RPMI7951 (cell line): ENCODE measurements at places on chromosomes 4 and X. TPM values are rescaled to one million over a fixed set of nuclear protein-coding genes. Genes with fewer than 3 reads are reported as not detected.

SLC6A14 gene
- not detected in 2 replicates for total RNA-seq

SLC38A5 gene
- total RNA-seq = 0.24 and 0.98 TPM in 2 replicates

RAP1GDS1 gene
- total RNA-seq = 65.1 and 66.3 TPM in 2 replicates

MAGEA9B gene
- total RNA-seq = not detected in 2 replicates

FTSJ1 gene
- total RNA-seq = 120 and 137 TPM in 2 replicates

PDE6B gene
- not detected in 2 replicates for total RNA-seq

IQCM gene
- not detected in 2 replicates for total RNA-seq

SNCA gene
- total RNA-seq = 0.60 and 6.4 TPM in 2 replicates

HTT gene
- total RNA-seq = 11.7 and 19.6 TPM in 2 replicates

DNA sequence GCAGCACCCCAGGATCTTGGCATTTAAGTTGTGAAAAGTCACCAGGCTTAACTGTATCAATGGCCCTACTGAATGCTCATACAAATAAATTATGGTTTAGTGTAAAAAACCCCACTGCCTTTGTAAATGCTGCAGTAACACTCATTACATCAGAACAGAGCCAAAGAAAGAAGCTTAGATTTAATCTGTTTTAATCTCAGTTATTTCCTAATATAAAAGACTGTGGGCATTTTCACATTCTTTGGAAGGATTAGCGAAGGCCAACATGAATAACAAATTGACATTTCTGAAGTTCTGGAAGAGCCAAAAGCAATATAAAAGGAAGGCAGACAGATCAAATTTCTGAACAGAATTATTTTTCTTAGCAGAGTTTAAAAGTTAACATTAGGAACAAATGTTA lies 140.0 kb upstream of the HCCS start:
- no peak for DNase-seq

DNA sequence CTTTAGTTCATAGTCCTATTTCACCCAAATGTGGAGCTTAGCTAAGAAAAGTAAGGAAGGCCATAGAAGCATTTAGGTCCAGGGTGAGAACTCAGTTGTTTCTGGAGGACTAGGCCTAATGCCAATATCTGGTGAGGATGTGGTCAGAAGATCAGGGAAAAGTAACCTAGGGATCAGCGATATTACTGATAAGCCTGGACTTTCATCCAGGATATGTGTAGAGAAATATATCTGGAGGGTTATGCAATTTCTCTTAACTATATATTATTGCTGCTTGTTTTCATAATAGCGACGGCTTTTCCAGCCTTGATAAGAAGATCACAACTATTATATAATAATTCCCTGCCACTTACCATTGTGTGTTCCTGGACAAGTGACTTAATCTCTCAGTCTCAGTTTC lies 81.1 kb downstream of the FRAS1 start:
- no peak for DNase-seq

DNA sequence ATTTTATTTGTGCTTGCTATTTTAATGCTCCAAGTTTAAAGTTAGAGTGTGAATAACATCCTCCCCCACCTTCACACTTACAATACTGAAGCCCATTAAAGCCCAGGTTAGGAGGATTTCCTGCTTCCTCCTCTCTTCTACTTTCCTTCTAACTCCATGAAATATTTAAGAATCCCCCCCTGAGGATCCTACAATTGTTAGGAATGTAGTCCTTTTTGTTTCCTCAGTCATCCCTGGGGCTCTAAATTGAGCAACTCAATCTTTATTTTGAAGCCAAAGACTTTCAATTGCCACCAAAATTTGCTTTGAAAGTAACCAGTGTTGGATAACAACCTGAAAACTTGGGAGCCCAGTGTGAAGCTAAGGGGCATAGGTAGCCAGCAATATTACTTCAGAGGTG lies 276.9 kb downstream of the FAM47A start:
- no peak for DNase-seq

- no peak for DNase-seq
Measured at GRCh38 chr4:111330786-111331185, 707.9 kb upstream of the PITX2 start.

GRCh38 chr4:100340512-100341485 lies 150.5 kb upstream of the DDIT4L start:
- DNase-seq = no peak

DNA sequence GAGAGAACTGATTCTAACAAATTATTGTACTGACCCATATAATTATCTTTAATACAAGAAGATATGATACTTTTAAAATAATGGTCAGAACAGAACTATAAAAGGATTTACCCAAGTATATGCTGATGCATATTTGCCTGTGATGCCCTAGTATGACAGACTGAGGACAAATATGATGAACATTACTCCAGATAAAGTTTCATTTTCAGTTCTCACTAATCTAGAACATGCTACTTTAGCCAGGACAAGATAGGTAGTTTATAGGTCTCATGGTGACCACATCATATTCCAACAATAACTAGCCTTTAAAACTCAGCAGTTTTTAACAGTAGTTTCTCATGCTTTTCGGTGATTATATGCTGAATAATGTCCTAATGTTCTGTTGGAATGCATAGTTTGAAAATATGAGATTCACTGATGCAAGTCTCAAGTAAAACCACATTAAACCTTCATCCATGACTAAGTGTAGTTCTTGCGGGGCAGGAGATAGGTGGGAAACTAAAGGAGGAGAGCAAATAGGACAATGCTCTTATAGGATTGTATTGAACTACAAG lies 295.2 kb upstream of the AGA start:
- DNase-seq = no peak

DNA sequence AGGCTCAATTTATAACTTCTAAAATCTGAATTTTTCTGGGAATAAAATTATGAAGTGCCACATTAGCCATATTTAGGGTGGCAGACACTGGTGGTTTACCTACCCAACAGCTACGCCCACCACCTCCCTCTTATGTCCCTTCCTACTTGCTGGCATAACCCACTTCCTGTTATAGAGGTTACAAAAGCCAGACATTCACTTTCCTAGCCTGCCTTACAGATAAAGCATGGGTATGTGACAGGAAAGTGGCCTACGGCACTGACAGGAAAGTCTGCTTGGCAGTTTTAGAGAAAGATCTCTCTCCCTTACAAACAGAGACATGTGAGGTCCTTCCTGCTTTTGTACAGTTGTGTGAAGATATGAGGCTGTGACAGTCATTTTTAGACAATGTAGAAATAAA lies 12.4 kb downstream of the DDX53 start:
- DNase-seq = no peak

- DNase-seq = no peak
Measured at GRCh38 chrX:149909324-149910177, 19.8 kb upstream of the HSFX4 start.

- no peak for DNase-seq
Measured at GRCh38 chrX:107565015-107565414, 63.3 kb upstream of the PRPS1 start.

DNA sequence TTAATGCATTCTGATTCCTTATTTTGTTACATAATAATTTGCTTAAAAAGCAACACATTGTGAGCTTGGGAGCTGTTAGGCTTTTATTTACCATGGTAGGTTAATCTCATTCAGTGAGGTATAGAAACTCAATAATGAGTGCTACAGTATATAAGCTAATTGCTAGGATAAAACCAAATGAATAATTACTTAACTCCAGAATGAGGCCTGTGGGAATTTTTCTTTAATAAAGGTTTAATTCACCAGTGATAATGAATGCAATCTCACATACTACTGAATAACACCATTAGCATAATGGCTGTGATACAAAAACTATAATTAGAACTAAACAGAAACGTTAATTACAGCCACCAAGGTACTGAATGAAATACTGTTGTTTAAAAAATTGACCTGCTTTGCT lies 326.3 kb downstream of the IQCM start:
- DNase-seq = no peak

- DNase-seq = no peak
Measured at GRCh38 chr4:104128850-104129213, 365.9 kb downstream of the CXXC4 start.

DNA sequence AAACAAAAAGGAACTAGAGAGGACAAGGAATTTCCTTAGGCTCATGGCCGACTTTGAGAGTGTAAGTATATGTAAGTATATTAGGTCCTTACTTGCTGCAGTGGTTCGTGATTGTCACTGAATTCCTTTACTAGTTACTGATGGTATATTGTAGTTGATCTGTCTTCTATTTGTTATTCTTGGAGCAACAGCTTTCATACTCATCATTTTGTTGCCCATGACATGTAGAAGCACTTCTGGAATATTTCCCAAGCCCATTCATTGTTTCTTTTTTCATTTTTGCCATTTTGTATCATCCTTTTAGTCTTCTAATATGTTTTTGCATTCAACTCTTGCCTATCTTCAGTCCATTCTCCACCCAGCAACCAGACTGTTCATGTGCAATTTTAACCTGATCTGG lies 170.0 kb downstream of the ARHGAP10 start:
- no peak for DNase-seq

- DNase-seq = no peak
Measured at GRCh38 chrX:28189011-28189410, 207.8 kb upstream of the DCAF8L1 start.

DNA sequence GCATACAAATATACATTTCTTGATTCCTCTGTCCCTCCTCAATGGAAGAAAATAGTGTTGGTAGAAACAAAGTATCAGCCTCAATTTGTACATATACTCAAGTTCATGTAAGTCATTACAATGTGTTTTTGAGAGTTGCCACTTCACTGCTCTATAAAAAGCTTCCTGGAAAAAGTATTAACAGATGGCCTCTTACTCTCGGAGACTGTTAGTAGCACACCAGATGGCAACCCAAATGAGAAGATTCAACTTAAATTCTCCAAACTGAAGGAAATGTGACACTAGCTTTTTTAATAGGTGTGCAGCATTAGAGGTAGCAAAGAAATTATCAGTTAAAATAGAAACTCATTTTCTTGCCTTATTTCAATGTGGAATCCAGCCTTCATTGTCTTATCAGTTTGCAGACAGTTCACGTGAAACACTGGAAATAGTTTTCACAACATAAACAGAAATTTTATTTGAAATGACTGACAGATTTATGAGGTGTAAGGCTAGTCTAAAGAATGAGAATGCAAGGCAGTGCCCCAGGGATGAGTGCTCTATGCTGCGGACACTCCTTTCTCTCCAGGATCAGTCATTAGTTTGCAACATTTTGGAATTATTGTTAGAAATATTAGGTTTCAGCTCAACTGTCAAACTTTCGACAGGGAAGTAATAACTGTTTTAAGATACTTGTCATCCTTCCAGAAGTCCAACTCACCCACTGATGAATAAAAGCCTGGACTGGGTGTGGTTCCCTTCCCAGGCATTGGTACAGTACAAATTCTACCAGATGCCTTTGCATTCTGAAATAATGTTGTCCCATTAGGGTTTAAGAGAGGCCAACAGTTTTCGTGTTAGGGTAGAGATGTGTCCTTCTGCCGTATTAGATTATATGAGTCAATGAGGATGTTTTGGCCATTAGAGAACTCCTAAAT lies 50.9 kb downstream of the IDS start:
- DNase-seq = peak; percentile 3

GRCh38 chr4:68369142-68369805 lies 19.4 kb upstream of the YTHDC1 start:
- DNase-seq = peak; percentile 39

GRCh38 chr4:1218634-1219565 lies 30.0 kb downstream of the CTBP1 start:
- DNase-seq = no peak

DNA sequence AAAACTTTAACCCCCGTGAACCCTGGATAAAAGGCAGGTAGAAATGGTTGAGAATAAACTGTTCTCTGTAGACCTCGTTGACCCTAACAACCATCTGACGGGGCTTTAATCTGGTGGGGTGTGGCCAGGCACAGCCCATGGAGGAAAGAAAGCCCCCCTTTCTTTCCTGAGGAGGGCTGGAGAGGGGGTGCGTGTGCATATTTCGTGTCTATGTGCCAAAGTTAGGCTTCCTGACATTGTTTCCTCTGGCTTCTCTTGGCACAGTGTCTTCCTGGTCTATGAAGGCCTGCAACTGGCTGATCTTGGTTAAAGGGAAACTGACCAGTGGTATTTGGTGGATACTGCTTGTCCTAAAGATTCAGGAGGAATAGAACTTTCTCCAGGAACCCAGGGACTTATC lies 97.1 kb downstream of the MGST2 start:
- DNase-seq = no peak

GRCh38 chr4:30073011-30073710 lies 647.0 kb upstream of the PCDH7 start:
- DNase-seq = no peak

DNA sequence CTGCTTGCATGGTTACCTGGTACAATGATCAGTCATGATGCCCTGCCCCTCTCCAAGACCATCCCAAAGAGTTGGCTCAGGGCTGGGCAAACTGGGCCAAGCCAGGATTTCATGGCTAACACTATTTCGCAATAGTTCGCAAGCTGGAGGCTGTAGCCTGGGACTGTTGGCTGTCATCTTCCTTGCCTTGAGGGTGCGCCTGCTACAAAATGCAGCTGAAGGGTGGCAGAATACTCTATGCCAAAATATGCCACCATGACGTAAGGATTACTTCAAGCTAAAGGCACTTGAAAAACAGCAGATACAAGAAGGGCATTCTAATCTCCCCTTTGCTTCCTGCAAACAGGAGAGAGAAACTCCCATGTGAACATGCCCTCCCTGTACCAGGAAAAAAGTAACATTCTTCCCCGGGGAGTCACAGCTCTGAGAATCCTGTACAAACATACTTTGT lies 21.0 kb downstream of the SAT1 start:
- DNase-seq = peak; percentile 80

GRCh38 chrX:15158736-15159406 lies 111.0 kb downstream of the ASB9 start:
- no peak for DNase-seq
